ENCODE measurements at places on chromosomes 16 and 17.

GRCh38 chr16:23282568-23282967, 19.5 kb upstream of the SCNN1B start:
- no peak for DNase-seq

DNA sequence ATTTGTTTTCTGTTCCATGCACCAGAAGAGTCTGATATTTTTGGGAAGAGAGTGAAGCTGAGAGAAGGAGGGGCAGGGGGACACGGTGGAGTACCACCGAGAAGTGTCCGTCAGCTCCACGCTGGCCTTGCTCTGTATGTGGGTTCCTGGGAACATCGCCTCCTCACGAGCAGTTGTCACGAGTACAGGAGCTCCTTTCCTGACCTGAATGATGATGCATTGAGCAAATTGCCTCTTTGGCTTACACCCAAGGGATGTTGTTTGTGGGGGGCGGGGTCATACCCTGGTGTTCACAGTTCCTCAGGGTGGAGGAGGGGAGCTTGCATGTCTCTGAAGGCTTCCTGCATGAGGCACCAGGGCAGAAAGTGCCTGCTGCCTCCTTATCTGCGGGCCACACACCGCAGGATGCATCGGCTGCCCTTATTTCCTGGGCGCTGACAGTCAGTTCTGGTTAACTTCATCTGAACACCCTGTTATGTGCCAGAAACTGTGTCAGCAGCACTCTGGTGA, 36.2 kb downstream of the RGS9 start:
- peak; percentile 35 for DNase-seq

DNA sequence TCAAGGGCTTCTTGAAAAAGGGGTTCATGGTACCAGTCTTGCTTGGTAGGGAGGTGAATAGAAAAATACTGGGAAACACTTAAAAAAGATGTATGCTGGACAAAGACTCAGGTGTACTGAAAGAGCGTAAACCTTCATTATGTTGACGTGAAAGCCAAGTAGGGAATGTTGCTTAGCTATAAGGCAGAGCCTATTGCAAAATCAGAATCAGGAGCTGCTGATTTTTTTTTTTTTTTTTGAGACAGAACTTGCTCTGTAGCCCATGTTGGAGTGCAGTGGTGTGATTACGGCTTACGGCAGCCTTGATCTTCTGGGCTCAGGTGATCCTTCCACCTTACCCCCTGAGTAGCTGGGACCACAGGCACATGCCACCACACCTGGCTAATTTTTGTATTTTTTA, 3.9 kb downstream of the TMEM94 start:
- no peak for DNase-seq

GRCh38 chr17:18860161-18860972, 2.4 kb downstream of the PRPSAP2 start:
- DNase-seq = no peak

- no peak for DNase-seq
Observed at GRCh38 chr16:3454631-3455147, 11.2 kb downstream of the NAA60 start.

DNA sequence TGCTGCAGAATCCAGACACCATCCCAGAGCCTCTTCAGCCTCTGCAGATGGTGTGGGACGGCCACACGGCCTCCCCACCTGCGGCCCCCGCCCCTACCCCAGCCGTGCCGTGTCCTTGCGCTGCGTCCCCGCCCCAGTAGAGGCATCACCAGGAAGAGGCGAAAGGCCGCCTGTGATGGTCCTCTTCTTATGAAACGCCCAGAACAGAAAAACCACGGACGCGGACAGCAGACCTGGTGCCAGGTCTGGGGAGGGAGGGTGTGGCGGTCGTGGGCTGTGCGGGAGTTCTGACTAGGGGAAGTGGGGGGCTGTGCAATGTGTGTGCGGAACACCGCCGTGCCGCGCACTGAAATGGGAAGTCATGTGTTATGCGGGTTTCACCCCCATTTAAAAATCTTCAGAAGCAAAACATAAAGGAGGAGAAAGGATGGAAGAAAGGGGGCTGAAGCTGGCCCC, 25.5 kb downstream of the ACSF3 start:
- DNase-seq = no peak

DNA sequence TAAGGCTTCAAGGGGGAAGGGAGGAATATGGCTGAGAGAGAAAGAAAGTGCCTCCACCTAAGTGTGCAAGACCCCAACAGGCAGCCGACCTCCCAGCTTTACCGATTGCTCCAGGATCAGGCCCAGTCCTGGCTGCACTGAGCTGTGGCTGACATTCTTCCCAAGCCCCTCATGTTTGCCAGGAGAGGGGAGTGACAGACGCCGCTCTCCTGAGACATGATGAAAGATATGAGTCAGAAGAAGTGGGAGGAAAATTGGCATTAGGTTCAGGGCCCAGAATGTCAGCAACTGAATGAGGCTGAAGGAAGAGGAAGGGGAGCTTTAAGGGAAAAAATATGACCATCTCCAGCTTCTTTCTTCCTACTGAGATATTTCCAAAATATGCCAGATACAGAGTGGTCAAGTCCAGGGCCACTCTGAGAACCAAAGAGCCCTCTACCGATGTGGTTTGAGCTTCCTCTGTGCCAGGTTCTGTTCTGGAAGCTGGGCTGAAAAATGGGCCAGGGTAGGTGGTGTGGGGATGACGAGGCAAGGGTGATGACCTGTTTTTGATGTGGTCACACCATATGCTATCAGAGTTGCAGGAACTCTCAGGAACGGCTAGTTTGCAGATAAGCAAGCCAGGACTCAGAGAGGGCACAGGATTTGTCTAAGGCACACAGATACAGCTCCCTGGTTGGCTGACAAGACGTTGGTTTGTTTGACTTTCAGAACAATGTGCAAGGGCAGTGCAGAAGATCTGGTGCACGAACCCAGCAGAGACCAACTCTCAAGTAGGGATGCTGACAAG, 176.7 kb downstream of the SOX9 start:
- no peak for DNase-seq

DNA sequence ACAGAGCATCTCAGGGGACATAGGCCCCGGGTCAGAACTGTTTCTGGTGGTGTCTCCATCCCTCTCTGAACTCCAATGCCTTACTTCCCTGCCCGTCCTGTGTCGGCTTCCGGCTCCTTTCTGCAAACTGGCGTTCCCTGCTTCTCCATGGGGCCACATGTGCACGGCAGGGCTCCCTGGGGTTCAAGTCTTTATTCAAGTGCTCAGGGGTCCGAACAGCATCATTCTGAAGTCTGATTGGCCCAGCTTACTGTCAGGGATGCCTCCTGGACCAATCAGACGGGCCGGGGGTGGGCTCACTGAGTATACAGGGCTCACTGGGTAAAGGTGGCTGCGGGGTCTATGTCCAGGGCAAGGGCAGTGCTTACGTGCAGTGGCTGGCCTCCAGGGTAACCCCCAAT, 17.1 kb downstream of the C16orf82 start:
- no peak for DNase-seq

- no peak for DNase-seq
Observed at GRCh38 chr17:4931963-4932362, at the start of gene GP1BA. GP1BA (plus strand) TSS chr17:4932277; CDS start chr17:4932605, 328 bp downstream.

DNA sequence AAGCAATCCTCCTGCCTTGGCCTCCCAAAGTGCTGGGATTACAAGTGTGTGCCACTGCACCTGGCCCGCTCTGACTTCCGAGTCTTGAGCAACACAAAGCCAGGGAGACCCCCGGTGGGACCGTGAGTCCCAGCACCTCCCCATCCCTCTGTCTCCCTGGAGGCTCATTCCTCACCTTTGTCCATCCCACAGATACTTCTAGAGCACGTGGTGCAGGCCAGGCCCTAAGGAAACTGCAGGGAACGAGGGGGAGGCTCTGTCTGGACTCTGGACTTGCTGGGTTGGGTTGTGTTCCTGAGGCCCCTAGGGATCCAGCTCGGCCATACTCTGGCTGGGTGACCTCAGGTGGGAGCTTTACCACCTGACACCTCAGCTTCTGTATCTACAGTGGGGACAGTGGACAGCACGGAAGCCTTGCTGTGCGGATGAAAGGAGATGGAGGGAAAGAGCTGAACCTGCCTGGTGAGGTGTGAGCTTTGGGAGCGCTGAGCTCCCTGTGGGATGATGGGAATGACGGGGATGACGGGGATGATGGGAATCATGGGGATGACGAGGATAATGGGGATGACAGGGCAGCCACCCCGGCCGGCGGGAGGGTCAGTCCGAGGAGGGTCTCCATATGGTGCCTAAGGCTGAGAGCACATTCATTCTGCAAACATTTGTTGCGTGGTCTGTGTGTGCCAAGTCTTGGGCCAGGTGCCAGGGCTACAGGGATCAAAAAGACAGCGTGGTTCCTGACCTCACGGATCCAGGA, 26.6 kb downstream of the C16orf74 start:
- DNase-seq = no peak

DNA sequence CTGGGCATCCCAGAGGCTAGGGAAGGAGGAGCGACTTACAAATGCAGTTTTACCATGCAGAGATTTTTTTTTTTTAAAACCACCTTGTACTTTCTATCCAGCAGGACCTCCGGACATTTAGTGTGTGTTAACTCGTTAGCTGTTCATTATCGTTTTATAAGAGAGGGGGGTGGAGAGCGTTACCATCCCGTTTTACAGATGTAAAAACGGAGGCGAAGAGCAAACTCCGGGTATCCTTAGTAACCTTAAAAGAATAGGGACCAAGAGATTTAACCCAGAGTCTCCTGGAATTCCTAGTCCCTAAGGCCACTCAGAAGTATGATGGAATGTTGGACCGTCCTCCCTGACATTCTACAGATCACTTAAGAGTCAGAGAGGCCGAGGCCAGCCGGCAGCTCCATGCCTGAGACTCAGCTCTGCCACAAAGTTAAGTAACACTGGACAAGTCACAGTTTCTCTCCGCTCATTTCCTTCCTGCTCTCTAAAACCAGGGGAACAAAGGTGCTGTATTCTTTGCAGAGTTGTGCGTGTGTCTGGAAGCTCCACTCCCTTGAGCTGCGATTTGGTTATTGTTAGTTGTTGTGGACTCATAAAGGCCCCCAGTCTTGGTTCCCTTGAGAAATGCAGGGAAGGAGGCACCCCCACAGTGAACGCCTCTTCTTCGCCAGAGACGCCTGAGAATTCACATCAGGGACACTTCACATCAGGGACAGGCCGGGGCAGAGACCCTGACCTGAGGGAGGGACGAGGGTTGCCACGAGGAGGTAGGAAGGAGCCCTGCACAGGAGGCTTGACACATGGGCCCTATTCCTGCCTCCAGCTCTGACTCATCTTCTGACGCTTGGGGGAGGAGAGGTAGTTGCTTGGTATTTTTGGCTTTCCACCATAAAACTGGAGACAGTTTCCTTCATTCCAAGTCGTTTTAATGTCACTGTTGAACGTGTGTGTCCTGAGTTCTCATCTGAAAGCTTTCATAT, 1.2 kb downstream of the DUSP14 start:
- no peak for DNase-seq

DNA sequence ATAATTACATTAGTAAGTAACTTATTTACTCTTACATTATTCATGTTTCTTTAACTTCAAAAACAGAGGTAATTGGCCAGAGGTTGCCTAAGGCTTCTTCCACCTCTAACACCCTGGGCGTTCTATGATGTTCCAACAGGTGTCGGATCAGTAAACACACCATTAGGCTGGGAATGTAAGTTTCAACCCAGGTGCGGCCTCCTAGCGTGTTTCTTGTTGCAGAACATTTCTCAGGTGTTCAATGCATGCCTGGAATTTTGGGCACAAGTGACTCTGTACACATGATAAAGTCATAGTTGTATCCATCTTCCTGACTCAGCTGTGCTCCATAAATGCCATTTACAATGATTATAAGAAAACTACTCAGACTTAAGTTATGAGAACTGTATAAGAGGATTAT, 1.0 kb downstream of the KRTAP2-2 start:
- no peak for DNase-seq

GRCh38 chr17:80850817-80851216, 140.8 kb upstream of the CHMP6 start:
- no peak for DNase-seq

DNA sequence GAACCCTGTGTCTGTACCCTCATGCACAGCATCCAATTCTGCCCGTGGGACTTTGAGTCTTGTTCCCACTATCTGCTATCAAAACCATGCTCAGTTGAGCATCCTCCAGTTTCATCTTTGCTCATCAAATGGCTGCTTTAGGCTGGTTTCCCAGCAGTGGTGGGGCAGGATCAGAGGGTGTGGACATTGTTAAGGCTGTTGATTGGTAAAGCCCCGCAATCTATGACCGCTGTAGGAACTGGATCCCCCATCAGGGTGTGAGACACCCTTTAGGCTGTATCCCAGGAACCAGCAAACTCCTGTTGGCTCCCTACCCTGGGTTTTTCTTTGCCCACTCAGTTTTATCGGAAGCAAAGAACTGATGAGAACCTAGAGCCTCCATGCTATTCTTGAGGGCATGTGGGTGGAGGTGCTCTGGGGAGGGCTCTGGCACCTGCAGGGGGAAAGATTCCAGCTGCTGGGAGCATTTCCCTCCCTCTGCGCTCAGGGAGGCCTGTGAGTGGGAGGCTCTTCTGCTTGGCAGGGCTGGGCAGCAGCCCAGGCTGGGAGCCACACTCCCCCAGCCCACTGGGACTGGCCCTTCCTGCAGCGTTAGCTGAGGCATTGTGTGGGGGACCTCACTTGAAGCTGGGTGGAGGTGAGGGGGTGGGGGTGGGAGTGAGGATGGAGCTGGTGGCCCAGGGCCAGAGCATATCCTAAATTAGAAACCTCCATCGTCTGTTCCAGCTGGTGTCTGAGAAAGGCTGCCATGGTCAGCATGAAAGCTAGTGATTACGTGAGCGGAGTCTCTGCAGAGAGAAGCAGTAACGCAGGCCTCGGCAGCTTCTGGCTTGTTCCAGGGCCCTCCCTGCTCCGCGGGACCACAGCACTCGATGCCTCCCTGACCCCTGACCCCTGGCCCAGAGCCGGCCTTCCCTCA, 160.6 kb downstream of the IRF8 start:
- DNase-seq = no peak

All from T-helper 1 cell (primary cell).